Stimulated activated CD4-positive, alpha-beta T cell treated with anti-CD3 and anti-CD28 coated beads, Interleukin-12 subunit alpha, Interleukin-12 subunit beta, amount 100 ng/mL, for 4 hours (primary cell): ENCODE measurements at places on chromosomes 7 and 10.

DNA sequence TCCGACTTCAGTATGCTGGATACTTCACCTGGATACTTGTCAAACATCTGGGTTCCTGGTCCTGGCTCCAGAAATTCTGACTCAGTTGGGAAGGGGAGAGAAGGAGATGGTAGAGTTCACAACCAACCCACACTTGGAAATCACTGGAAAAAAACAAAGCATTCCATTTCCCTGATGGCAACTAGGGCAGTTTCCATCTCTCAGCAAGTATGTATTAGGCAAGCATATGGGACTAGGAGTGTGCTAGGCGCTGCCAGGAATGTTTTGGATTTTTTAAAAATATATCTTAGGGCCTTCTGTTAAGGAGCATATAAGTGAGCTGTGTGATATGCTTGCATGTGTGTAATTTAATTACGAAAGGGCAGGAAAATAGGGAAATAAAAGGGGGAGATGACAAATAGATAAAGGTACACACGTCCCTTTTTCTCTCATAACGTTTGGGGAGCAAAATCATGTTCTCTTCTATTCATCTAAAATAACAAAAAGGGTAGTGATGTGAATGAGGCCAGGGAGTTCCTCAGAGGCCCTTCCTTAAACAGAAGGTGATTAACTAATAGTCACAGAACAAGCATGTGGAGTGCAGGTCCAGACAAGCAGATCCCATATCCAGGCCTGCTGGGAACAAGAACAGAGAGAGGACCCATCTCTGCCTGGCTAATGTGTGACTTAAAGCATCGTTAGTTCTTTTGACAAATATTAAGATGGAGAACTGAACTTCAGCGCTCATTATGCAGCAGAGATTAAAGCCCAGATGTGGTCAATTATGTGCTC lies 64.5 kb upstream of the NFE2L3 start:
- DNase-seq = no peak

DNA sequence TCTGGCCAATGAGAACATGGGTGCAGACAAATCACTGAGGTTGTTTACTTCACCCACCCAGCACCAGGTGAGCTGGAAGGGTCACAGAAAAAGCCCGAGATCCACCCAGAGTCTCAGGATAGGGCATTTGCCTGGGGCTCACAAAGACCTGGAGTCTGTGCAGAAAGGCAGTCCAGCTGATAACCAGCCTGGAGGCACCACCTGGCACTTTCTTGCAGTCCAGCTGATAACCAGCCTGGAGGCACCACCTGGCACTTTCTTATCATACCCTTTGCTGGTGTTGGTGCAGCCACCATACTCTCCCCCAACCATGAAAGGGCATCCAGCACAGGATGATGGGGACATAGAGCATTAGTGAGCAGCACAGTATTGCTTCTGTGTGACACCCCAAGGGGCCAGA lies 104.1 kb downstream of the PPP1R3C start:
- no peak for DNase-seq

DNA sequence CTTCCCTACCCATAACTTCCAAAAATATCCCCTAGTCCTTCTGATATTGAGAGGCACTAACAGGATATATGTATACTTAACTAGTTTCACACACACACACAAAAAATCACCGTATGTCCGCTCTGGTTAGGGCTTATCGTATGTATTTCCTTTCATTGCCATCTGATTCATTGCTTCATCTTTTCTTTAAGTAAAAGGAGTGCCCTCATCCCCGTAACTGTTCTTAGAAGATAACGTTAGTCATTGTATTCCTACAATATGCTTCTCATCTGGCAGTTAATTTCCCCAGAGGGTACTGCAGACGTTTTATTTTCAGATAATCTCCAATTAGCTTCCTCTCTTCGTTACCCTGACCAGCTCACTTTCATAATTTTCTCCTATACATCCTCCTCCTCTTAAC lies 37.3 kb downstream of the NRCAM start:
- DNase-seq = no peak

DNA sequence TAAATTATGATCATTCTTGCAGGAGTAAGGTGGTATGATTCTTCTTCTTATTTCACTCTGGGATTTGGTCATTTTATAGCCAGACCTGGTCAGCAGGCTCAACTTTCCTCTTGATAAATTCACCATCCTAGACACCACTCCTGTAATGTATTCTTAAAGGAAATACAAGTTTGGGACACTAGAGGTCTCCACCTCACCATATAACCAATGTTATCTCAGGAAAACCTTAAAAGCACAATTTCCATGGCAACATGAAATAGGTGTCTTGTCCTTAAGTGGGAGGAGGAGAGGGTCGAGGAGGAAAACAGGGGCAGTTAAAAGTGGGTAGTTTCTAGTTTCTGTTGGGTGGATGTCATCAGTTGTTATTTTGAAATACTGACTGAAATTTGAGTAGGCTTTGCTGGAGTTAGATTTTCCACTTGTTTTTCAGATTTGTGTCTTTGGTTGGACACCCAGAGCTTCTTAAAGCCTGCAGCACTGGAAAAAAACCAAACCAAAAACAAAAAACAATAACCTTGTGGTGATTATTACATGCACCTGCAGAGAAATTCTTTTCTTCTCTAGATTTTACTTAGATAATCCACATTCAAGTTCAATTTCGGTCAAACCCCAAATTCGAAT lies 163.1 kb downstream of the PRKCQ start:
- DNase-seq = no peak

DNA sequence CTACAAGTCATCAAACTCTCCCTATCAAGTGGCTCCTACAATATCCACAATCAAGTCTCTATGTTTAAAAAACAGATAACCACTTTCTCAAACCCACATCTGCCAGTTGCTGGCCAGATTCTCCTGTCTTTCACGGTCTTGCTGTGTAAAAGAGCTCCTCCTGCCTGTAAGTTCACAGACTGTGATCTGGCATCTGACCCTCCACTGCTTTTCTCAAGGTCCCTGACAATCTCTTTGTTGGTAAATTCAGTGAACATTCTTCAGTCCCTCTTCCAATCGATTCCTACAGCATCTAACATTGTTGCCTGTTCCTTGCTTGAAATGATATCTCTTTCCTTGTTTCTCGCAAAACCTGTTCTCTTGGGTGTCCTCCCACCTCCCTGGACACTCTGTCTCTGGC lies 18.5 kb upstream of the LMOD2 start:
- DNase-seq = no peak

- no peak for DNase-seq
Measured at GRCh38 chr7:155509725-155510551, 36.4 kb downstream of the CNPY1 start.

- DNase-seq = no peak
Measured at GRCh38 chr7:6622134-6622710, 6.8 kb downstream of the ZNF853 start.

- no peak for DNase-seq
Measured at GRCh38 chr10:33803248-33803647, 468.8 kb upstream of the NRP1 start.

GRCh38 chr10:113320211-113320610 lies 232.6 kb upstream of the HABP2 start:
- DNase-seq = no peak

- no peak for DNase-seq
Measured at GRCh38 chr10:95728526-95728925, 27.4 kb upstream of the ENTPD1 start.

GRCh38 chr10:83301732-83302131 lies 837.6 kb upstream of the GHITM start:
- DNase-seq = no peak

- DNase-seq = no peak
Measured at GRCh38 chr7:25303281-25304181, 75.2 kb upstream of the NPVF start.

DNA sequence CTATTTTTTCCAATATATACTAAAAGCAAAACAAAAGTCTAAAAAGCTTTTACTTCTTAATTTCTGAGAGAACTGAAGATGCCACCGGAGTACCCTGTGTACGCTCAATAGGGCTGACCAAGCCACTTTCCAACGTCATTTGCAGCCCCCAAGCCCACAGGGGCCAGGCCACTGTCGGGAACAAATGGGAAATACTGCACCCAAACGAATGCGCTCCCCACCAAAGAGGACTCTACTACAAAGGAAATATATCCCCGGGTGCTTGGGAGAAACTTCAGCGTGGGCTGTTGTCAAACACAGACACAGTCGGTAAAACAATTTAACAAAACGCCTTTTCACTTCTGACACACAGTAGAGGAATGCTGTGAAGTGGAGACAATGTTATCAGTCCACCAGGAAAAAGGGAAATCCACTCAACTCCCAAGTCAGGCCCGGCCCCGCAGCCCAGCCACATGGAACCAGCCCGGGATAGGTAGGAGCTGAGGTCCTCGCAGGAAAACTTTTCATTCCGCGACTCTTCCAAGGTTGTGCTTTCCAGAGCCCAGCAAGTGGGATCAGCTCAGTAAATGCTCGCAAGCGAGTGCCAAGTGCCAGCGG lies 1.4 kb downstream of the PARD3 start:
- no peak for DNase-seq

DNA sequence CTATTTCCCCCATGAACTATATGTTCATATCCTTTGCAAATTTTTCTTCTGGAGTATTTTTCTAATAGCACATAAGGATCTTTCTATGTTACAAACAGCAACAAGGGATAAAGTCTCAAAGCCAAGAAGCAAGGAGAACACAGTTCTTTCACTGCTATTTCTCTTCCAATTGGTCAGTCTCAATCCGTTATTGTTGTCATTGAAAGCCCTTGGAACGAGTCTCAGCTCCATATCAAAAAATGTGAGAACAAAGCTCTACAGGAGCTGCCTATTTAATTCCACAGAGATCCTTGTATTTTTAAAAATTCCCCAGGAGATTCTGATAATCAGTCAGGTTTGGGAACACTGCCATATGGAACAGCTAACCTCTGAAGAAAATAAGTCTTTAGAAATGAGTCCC lies 15.7 kb downstream of the SLC35B4 start:
- no peak for DNase-seq

DNA sequence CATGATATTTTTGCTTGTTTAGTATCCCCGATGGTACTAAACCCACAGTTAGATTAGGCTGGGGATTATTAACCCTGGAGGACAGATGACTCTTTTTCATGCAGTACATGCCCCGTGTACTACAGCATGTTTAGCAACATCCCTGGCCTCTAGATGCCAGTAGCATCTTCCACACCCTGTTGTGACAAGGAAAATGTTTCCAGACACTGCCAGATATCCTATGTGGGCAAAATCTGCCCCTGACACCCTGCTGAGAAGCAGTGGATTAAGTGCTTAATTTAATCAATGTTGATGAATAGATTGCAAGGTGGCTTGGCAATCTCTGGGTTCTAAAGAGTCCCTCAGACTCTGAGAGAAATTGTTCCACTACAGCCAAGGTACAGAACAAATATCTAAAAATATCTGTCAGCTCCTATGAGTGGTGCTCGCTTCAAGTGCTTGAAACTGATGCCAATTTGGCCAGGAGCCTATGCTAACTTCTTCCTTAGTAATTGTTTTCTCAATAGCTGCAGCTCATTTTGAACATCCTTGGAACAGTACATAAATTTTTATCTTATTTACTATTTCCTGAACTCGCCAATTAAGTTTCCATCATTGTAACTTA lies 247.0 kb downstream of the SORCS1 start:
- DNase-seq = no peak

GRCh38 chr7:118325450-118325808 lies 100.9 kb downstream of the ANKRD7 start:
- DNase-seq = no peak

DNA sequence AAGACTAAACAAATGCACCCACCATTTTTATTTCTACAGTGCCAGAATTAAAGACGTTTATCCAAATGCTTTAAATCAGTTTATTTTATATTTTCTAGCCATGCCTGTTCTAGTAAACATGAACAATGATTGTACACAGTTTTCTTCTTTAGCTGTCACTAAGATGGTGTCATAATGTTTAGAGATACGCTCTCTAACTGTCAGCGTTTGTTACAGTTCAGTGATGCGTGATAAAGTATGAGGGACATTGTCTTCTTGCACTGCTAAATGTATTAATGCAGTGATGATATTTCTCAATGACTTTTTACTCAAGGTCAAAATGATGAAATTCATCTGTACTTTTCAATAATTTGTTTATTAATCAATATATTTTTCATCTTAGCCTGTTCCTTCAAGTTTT lies 513.6 kb downstream of the ATRNL1 start:
- DNase-seq = no peak

DNA sequence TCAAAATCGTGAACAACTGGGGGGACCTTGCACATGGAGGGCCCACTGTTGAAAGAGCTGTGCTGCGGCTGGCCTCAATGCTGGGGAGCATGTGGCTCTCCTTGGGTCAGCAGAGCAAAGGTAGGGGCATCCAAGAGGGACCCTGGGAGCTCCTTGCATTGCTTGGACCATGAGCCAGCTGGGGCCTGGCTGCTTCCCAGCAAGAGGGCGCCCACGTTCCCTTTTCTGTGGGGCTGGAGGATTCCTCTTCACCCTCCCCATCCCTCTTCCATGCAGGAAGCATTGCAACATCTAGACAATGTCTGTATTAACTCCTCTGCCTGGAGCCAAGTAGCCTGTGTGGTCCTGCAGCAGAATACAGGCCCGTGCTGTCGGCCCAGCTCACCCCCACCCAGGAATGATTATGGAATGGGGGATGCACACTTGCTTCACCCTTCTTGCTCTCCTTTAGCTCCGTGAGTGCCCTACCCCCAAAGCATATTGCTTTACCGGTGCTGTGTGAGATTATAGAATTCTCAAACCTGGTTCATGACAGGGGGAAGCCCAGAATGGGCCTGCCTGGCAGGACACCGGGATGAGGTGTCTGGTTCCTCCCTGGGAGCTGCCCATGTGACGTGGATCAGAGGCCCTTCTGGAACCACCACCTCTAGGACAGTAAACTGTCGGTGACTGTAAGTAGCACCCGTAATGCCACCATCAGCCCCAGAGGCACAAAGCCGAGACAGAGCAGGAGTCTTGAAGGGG lies 61.9 kb downstream of the SYPL1 start:
- DNase-seq = no peak

GRCh38 chr10:6766131-6766801 lies 186.2 kb upstream of the PRKCQ start:
- no peak for DNase-seq

DNA sequence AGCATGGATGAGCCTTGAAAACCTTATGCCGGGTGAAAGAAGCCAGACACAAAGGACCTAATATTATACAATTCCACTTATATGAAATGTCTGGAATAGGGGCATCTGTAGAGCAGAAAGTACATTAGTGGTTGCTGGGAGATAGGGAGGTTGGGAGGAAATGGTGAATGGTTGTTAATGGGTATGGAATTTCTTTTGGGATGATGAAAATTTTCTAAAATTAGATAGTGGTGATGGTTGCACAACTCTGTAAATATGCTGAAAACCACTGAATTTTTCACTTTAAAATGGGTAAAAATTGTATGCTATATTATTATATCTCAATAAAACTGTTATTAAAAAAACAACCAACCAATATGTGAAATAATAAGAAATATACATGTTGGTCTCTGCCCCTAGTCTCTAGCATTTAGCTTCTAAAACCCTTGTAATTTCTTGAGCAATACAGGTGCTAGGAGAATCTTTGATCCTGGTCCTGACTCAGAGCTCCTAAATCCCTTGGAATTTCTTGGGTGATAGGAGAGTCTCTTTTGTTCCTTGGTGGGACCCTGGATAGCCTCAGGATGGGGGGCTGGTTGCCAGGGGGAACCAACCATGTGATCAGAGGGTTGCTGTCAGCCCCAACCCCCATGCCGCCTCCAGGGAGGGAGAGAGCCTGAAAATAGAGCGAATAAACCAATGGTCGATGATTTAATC lies 64.0 kb downstream of the TACR2 start:
- DNase-seq = no peak

- DNase-seq = no peak
Measured at GRCh38 chr7:140349144-140349771, 49.1 kb downstream of the SLC37A3 start.
